ENCODE measurements at places on chromosomes 2 and 18.

DNA sequence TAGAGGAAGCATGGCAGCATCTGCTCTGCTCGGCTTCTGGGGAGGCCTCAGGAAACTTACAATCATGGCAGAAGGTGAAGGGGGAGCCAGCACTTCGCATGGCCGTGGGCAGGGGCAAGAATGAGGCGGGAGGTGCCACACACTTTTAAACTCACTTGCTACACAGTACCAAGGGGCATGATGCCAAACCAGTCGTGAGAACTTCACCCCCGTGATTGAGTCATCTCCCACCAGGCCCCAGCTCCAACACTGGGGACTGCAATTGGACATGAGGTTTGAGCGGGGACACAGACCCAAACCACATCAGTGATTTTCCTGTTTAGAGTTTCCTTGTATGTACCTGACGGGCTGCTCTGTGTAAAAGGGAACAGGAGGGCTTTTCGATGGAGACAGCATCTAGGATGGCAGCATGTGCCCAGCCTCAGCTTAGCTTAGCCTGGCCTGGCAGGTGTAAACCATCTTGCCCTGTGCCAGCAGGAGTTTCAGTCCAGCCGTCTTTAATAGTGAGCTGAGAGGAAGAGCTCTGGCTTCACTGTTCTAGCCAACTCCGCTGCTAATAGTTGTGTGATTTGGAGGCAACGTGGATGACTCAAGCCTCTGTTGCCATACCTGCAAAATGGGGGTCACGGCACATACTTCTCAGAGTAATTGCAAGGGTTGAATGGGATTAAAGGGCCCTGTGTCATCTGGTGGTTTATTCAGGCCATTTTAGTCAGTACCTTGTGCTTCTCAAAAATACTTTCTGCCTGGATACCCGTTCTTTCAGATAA lies 101.8 kb downstream of the ASAP2 start:
- no peak for DNase-seq

GRCh38 chr18:505483-506122 lies 5.1 kb upstream of the COLEC12 start:
- no peak for DNase-seq

DNA sequence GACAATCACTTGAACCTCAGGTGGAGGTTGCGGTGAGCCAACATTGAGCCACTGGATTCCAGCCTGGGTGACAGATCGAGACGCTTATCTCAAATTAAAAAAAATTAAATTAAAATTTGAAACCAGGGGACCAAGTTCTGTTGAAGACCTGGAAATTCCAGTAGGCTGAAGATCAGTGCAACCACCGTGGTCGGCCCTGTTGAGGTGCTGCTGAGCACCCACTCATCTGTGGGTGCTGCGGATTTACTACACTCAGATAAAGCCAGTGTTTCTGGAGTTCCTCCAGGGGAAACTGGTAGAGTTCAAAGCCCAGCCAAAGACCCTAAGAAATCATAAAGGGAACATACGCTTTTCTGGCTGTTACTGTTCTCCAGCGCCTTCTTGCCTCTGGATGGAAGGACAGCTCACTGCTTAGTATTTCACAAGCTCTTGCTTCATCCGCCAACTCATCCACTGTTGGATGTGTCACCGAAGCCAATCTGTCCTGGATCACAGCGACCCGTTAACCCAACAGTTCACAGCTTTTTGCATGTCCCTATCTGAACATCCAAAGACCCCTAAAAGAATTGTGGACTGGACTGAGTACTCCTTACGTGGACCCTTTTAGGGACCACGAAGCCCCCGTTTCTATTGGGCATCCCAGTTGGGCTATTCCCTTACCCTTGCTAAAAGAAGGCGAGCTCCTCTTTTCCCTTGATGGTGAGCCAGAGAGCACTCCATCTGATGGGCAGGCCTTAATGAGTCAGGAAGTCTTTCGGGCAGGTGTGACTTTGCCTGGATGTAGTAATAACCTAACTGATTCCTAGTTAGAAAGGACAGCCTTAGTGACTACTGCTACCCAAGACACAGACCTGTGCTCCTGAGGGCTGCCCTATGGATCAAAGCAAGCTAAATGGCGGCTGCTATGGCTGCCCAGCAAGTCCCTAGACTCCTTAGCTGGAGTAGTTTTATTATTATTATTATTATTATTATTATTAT lies 6.0 kb upstream of the ALPP start:
- no peak for DNase-seq

GRCh38 chr18:23416298-23416697 lies 36.8 kb upstream of the RIOK3 start:
- no peak for DNase-seq

DNA sequence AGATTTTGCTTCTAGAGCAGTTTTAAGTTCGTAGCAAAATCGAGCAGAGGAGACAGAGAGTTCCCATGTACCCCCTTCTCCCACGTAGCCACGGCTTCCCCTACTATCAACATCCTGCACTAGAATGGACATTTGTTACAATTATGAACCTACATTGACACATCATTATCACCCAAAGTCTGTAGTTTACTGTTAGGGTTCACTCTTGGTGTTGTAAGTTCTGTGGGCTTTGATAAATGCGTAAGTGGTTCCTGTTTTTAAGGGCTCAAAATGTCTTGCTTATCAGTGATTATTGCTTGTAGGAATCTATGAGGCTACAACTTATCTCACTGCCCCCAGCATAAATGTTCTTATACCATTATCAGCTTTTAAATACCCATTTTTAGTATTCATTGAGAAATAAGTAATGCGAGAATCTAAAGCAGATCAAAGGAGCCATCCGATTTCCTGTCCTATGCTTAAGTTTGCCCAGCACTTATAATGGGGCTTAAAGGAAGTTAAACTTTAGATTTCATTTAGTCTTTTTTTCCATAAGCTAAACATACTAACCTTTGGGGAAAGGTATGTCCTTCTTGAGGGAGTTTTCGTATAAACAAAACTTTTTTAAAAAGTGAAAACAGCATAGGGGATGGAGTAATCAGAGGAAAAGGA lies 118.7 kb downstream of the HAUS1 start:
- no peak for DNase-seq

- no peak for DNase-seq
Observed at GRCh38 chr2:56770490-56770889, 586.7 kb downstream of the CCDC85A start.

- no peak for DNase-seq
Observed at GRCh38 chr2:146847846-146848245, 997.0 kb upstream of the ACVR2A start.

GRCh38 chr2:200356321-200356720 lies 49.8 kb downstream of the SPATS2L start:
- DNase-seq, result no peak

- no peak for DNase-seq
Observed at GRCh38 chr2:166170356-166170755, 42.5 kb upstream of the SCN1A start.

GRCh38 chr2:68125821-68126220 lies 31.9 kb upstream of the PNO1 start:
- DNase-seq, result no peak

Data from DND-41 (cell line).